Epithelial cell of proximal tubule (primary cell): ENCODE measurements at places on chromosomes 7 and 10. TPM values are rescaled to one million over a fixed set of nuclear protein-coding genes. Genes with fewer than 3 reads are reported as not detected.

- no peak for DNase-seq
Observed at GRCh38 chr7:151095828-151096475, 9.7 kb downstream of the AGAP3 start.

- no peak for DNase-seq
Observed at GRCh38 chr10:88293073-88293472, 290.0 kb downstream of the RNLS start.

DNA sequence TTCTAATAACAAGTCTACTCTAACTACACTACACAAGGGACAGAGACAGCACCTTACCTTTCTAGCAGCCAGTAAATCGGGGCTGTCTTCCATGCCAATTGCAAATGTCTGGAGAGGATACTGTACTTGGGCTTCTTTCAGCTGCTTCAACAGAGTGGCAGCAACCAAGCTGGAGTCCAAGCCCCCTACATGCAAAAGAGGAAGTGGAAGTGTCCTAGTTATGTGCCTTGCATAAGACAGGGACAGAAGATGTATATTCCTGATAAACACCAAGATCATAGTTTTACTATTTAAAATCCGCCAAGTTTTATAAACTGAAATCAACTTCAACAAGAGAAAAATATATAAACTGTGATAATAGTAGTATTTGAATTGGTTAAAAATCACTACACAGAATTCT lies 14.0 kb downstream of the ASNS start:
- no peak for DNase-seq

RARRES2 gene
- total RNA-seq = 6.1 and 9.1 TPM in 2 replicates

GRCh38 chr10:29949411-29950011 lies 109.9 kb downstream of the JCAD start:
- DNase-seq = no peak

CYP2C19 gene
- not detected in 2 replicates for total RNA-seq

DNA sequence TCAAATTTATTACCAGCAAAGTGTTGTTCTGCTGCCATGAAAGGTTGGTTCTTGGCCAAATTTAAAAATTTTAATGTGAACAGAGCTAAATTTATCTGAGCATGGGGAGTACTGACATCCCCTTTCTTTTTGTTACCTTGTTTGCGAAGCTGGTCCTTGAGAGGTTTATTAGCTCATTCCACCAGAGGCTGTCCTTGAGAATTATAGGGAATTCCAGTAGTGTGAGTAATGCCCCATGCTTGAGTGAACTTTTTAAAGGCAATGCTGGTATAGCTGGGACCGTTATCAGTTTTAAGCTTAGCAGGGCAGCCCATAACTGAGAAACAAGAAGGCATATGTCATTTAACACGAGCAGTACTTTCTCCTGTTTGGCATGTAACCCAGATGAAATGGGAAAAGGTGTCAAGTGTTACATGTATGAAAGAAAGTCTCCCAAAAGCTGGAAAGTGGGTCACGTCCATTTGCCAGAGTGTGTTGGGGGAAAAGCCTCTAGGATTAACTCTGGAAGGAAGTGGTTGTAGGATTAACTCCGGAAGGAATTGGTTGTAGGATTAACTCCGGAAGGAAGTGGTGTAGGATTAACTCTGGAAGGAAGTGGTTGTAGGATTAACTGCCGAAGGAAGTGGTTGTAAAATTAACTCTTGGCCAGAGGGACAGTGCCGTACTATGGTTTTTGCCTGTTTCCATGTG lies 37.3 kb upstream of the AKR1C2 start:
- peak; percentile 75 for DNase-seq

GRCh38 chr7:4072161-4072925 lies 609.8 kb upstream of the FOXK1 start:
- DNase-seq = no peak

HOXA7 gene
- total RNA-seq = 21.4 and 27.9 TPM in 2 replicates

DNA sequence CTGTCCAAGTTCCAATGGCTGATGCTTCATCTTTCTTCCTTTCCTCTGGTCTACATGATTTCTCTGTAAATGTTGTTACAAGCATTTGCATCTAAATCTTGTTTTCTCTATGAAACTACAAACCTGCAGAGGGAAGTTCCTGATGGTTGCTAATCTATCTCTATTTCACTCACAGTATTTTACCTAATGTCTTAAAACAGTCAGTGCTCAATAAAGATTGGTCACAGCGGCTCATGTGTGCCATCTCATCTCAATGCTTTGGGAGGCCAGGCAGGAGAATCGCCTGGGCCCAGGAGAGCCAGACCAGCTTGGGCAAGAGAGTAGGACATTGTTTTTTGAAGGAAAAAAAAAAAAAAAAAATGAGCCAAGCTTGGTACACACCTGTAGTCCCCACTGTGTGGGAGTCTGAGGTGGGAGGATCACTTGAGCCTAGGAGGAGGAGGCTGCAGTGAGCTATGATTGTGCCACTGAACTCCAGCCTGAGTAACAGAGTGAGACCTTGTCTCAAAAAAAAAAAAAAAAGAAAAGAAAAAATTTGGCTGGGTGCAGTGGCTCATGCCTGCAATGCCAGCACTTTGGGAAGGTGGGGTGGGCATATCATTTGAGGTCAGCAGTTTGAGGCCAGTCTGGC lies 71.3 kb upstream of the ARMC3 start:
- no peak for DNase-seq

- no peak for DNase-seq
Observed at GRCh38 chr7:49564379-49564714, 209.1 kb upstream of the VWC2 start.

GRCh38 chr10:69639291-69640195 lies 9.5 kb downstream of the FAM241B start:
- peak; percentile 7 for DNase-seq

GRCh38 chr7:78264105-78264504 lies 465.5 kb downstream of the PHTF2 start:
- DNase-seq = no peak

DNA sequence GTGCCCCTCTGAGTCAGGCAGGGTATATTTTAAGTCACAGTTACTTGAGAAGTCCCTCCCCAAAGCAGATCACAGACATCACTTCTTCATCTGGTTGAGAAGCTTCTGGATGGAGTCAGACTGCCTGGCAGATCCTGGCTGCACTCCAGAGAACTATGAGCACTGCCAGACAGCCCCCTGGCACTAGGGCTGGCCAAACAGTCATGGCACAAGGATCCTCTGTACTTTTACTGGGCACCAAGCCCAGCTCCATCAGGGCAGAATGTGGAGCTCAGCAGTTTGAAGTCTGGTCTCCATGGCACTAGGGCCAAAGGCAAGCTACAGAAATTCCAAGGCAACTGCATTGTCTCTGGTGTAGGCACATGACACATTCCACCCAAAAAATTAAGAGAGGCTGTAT lies 162.1 kb downstream of the NRG3 start:
- no peak for DNase-seq

- DNase-seq = no peak
Observed at GRCh38 chr10:31678575-31679516, 249.8 kb downstream of the ARHGAP12 start.

DNA sequence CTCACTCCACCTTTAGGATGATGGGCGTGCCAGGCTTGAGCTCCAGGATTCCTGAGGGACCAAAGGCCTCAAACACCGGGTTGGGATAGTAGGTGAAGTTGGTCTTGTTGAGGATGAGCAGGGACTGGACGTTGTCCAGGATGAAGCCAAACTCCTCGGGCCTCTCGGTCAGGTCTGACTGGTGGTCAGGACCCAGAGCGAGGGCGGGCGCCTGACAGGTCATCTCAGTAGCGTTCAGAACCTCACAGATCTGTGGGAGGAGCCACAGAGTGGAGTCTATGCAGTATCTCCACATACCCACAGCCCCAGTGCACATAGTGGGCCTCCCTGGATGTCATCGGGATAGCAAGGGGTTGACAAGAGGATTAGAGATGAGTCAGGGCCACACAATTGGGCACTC lies 394.9 kb downstream of the PLXNA4 start:
- DNase-seq = no peak

DNA sequence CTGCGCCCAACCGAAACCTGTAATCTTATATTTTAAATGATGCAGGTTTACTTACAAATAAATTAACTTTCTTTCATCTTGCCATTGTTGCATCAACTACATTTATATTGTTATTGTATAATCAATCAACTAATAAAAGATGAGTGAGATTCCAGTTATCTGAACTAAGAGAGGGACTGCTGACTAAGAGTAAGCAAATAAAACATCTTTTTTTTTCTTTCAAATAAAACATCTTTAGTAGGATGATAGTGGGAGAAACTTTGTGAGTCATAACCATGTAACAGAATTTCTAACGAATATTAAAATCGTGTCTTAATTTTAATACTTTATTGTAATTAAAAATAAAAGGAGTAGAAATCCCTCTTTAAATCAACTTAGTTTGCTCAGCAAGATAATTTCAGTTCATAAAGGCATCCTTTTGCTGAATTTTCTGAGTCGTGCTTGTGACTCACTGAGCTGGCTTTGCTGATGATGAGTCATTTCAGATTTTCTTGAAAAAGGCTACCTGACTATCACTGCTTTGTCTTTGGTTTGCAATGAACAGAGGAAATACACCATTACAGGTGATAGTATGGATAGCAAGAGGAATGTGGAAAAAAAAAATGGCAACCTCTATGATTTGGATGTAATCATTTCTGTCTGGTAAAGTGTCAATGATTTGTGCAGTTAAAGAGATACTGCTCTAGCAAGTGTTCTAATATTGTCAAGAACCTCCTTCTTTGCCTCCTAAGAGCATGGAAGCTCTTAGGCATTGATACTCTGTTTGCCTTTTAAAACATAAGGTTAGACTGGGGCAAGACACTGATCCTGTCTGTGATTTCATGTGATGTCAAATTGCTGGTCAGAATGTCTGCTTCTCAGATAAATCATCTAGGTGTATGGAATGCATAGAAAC lies 119.5 kb downstream of the GPR158 start:
- DNase-seq = no peak

GRCh38 chr10:58158806-58159205 lies 108.9 kb downstream of the IPMK start:
- no peak for DNase-seq

GRCh38 chr7:106918991-106919390 lies 53.9 kb downstream of the PIK3CG start:
- DNase-seq = no peak

DNA sequence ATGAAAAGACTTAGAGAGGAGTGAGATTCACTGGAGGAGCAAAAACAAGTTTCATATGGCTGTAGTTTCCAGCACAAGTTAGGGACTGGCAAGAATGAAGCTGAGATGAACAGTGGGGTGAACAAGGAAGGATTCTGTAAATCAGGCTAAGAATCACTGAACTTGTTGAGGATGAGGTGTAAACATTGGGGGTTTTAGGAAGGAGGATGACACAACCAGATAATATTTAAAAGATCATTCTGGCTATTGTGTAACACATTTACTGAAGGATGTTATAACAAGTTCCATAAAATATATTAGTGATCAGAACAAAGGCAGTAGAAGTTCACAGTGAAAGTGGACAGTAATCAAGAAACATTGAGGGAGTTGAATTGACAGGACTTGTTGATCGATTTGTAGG lies 68.9 kb downstream of the CD36 start:
- DNase-seq = no peak

DNA sequence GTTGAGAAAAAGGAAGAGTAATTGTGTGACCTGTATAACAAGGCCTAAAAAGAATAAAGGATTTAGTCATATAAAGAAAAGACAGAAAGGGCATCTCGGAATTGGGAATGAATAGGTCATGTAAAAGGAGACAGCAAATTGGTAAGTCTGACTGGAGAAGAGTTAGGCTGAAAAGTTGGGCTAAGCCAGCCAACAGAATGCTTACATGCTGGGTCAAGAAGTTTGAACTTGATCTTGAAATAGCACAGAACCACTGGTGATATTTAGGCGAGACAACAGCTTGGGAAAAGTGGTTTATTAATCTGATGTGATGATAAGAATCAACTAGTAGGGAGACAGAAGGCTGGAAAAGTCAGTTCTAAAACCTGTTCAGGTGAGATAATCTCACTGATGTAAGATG lies 4.8 kb downstream of the IDE start:
- DNase-seq = no peak

DNA sequence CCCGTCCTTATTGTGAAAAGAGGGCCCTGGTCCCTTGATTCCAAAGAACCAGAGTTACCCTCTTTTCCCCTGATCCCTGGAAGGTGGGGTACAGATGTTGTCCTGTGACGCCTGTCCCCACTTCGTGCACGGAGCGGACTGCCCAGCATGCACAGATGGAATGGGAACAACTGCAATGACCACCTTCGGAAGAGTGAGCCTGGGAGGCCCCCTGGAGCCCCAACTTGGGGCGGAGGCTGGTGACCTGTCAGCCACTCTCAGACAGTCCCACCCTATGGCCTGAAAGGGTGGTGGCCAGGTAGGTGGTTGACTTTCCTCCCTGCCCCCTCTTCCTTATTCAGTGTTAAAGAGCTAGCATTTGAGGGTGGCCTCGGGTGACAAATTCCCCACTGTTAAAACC lies 196.6 kb upstream of the GALNT17 start:
- DNase-seq = no peak
